Muscle of arm (tissue), 14 donors: ENCODE measurements at places on chromosomes 3 and 15. TPM values are rescaled to one million over a fixed set of nuclear protein-coding genes. Genes with fewer than 3 reads are reported as not detected.

GRCh38 chr3:127256138-127256537 is 31.7 kb downstream of the PRR20G start:
- no peak for DNase-seq

Gene FETUB
- polyA plus RNA-seq = 0.31 TPM

GRCh38 chr3:99659032-99659431 is 20.6 kb downstream of the COL8A1 start:
- DNase-seq = no peak

DNA sequence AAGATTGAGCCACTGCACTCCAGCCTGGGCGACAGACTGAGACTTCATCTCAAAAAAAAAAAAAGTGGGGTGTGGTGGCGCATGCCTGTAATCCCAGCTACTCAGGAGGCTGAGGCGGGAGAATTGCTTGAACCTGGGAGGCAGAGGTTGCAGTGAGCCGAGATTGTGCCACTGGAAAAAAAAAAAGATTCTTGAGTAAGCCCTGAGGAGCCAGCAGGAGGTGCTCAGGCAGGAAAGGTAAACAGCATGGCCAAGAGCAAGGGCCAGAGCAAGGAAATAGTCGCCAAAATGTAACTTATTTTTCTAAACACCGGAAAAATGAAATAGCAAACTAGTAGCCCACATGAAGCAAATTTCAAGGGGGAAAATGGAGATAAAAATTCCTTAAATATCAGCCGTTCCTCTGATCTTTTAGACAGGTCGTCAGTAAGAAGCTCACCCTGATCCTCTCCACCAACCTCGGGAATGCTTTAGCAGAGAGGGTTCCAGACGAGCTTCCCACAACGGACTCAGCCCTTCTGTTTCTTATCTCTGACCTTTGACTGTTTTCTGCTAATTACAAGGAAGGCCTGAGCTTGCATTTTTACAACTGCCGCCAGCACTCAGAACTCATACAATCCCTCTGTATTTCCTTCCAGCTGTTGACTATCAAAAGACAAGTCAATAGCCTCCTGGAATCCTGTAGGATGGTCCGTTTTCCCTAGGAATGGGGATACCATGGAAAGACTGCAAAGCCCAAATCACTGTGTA is 45.0 kb upstream of the AKAP13 start:
- DNase-seq = no peak

- DNase-seq = no peak
Observed at GRCh38 chr3:4888913-4889846, 90.1 kb upstream of the BHLHE40 start.

Gene CLEC3B
- polyA plus RNA-seq = not detected

Gene PAQR5
- 0.22 TPM for polyA plus RNA-seq

Gene EXD1
- not detected for polyA plus RNA-seq

Gene FAM107A
- polyA plus RNA-seq = 0.89 TPM

Gene SLC51B
- 1.1 TPM for polyA plus RNA-seq

- DNase-seq = no peak
Observed at GRCh38 chr15:66505430-66505811, 295 bp downstream of the ZWILCH start.

DNA sequence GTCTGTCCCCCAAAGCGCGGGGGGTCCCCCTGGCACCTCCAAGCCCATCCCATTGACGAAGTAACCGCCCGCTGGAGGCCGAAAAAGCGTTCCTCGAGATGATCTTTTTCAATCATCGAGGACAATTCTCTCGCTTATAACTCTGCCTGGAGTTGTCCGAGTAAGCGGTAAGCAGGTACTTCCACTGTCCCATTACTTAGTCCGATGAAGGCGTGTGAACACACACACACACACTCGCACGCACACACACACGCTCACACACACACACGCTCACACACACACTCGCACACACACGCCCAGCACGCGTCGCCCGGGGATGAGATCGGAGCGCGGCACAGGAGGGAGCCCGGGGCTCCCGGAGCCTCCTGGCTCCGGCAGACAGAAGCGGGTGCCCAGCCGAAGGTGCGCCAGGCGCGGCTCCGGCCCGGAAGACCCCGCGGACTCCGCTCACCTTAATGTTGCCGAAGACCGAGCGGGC is 430 bp downstream of the SLCO2A1 start:
- DNase-seq = peak; percentile 34

DNA sequence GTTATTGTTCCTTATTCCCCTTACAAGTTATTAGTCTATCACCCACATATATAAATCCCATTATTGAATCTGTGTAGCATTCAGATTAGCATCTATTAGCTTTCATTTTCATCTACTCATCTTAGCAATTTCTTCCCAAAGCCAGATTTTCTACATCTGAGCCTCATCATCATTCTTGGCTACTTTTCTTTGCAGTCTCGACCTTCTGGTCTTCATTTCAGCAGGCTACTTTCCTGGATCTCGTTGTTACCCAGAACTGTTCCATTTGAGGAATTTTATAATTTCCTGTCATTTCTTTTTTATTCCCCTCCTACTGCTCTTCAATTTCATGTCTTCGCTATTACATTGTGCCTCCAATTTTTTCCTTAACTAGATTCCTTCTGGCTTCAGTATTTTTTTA is 51.8 kb downstream of the SPRED1 start:
- peak; percentile 49 for DNase-seq

- DNase-seq = no peak
Observed at GRCh38 chr15:94175420-94175819, 55.9 kb upstream of the MCTP2 start.

Gene IL17RB
- 4.6 TPM for polyA plus RNA-seq

- DNase-seq = no peak
Observed at GRCh38 chr15:71779073-71779797, 31.1 kb upstream of the NR2E3 start.

- DNase-seq = no peak
Observed at GRCh38 chr3:114147251-114147650, 31.6 kb downstream of the DRD3 start.

DNA sequence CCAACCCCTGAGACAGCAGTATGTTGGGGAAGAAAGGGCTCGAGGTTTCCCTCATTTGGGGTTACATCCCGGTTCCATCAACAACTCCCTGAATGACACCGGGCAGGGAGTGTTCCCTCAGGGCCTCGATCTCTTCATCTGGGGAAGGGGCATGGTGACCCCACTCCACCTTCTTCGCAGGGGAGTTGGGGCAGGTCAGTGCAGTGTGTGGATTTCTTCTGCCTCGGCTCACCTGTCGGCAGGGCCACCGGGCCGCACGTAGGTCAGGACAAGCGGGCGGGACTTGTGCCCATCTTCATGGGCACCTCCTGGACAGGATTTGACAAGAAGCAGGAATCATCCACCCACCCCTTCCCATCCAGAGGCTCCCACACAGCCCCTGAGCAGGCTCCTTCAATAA is 17.4 kb downstream of the GRIP2 start:
- DNase-seq = no peak

GRCh38 chr3:151074256-151074655 is 11.2 kb upstream of the MED12L start:
- DNase-seq = no peak

DNA sequence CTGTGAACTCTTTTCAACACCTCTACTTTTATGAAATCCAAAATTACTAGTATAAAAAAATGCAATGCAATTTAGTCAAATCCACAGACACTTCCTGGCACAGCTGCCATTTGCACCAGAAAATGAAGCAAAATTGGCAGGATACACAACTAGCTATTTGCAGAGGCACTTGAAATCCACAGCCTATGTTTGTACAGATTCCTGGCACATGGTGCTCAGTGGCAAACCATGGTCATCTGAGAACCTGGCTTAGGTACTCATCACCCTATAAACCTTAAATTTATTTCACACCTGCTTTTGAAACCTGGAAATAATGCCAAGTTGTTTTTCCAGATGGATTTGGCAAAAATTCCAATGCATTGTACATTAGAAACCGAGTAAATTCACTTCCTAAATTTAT is 20.2 kb upstream of the PPM1L start:
- peak; percentile 25 for DNase-seq

GRCh38 chr3:62090519-62090918 is 282.8 kb downstream of the FEZF2 start:
- DNase-seq = no peak

- DNase-seq = no peak
Observed at GRCh38 chr15:73325191-73325861, 43.4 kb downstream of the HCN4 start.

DNA sequence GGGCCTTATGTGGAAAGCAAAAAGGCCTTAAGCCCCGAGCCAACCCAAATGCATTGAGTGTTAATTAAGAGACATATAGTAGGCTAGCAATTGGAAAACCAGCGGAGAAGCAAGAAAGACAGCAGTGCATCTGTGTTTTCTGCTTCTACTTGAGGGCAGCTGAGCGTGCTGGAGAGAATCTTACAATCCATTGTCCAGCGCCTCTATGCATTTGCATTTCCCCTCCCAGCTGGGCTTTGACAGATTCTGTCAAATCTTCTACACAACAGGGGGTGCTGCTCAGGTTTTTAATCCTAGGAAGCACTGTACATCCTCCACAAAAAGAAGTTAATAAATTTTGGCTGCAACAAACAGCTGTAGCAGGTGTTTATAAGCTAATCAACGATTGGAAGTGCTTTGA is 23.9 kb downstream of the SSR3 start:
- no peak for DNase-seq

- no peak for DNase-seq
Observed at GRCh38 chr3:77041811-77042210, 1.9 kb downstream of the ROBO2 start.

GRCh38 chr15:26376243-26376642 is 396.6 kb downstream of the GABRB3 start:
- DNase-seq = no peak

Gene COL6A6
- 133 TPM for polyA plus RNA-seq

- no peak for DNase-seq
Observed at GRCh38 chr3:189446959-189447560, 184.1 kb upstream of the TP63 start.

Gene GOLGA6L26
- polyA plus RNA-seq = not detected

GRCh38 chr3:189273736-189274135 is 102.0 kb downstream of the TPRG1 start:
- no peak for DNase-seq

- no peak for DNase-seq
Observed at GRCh38 chr3:46406788-46407611, at the start of the genes CCR5AS and CCRL2. Gene CCR5AS (minus strand): TSS chr3:46407066. Gene CCRL2 (plus strand): TSS chr3:46407259. CDS start chr3:46408080, 821 bp downstream.

DNA sequence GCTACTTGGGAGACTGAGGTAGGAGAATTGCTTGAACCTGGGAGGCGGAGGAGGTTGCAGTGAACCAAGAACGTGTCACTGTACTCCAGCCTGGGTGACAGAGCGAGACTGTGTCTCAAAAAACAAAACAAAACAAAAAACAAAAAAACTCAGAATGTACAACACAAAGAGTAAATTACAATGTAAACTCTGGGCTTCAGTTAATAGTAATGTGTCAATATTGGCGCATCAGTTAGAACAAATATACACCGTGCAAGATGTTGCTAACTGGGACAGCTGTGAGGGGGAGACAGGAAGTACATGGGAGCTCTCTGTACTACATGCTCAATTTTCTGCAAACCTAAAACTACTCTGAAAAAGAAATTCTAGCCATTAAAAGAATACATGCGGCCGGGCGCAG is 23.5 kb upstream of the TRPM1 start:
- no peak for DNase-seq

Gene SMAD6
- 3.2 TPM for polyA plus RNA-seq

DNA sequence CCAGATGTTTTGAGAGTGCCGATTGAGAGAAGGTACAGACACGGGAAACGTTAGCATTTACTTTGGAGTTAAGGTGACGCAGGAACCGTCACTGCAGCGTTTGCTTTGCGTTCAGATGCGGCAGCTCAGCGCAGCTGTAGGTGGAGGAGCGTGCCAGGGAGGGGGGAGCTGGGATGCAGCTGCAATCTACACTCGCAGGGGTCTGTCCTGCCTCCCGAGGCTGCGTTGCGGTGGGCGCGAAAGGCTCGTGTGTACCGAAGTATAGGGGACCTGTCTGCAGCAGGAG is 425 bp upstream of the FYTTD1 start:
- DNase-seq = no peak

Gene UROC1
- not detected for polyA plus RNA-seq

DNA sequence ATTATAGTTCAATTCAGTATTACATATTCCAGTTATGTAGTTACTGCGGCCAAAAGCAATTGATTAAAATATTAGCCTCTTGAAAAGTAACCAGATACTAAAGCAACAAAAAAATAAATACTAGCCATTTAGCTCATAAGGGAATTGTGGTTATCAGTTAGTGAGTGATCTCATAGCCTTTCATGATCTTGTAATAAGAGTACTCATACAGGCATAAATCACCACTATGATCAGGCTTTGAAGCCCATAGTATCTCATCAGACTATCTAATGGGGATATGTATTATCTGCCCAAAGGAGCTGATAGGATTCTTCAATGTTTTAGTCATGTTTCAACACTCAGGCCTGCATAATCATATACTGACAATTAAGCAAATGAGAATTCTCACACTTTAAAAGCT is 184.1 kb upstream of the CCDC54 start:
- DNase-seq = no peak

DNA sequence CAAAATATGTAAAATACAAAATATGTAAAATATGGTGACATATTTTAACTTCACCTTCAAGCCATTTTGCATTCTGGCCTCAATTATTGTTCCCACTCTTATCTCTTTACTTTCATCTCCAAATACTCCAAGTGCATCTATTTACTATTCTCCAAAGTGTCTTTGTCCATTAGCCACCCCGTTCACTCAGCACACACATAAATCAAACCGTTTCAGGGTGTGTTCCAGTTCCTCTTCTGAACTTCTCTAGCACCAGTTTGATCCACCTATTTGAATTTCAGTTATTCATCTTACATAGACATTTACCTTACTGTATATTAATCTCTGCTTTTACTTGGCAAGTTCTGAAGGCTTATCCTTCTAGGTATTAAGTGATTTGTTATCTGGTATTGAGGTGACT is 45.1 kb downstream of the SGO1 start:
- DNase-seq = no peak

Gene BNC1
- 2.5 TPM for polyA plus RNA-seq

Gene C2CD4B
- 2.1 TPM for polyA plus RNA-seq

GRCh38 chr3:126360046-126360713 is 3.0 kb upstream of the KLF15 start:
- DNase-seq = no peak

DNA sequence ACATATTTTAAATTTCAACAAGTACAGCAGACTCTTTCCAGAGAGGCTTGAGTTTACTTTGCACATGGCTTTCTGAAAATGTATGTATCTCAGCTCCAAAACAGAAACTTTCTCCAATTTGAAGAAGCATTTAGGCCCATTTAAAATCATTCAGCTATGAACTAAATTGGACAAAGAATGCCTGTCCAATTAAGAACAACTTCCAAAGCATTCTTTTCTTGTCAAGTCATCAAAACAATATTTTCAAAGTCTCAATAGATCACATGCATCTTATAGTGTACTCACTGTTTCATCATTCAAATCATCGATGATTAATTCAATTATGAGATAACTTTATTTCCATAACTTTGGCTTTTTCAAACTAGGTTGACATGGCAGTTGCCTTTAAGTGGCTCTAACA is 95.2 kb downstream of the KBTBD8 start:
- no peak for DNase-seq

Gene WDR93
- 0.12 TPM for polyA plus RNA-seq

DNA sequence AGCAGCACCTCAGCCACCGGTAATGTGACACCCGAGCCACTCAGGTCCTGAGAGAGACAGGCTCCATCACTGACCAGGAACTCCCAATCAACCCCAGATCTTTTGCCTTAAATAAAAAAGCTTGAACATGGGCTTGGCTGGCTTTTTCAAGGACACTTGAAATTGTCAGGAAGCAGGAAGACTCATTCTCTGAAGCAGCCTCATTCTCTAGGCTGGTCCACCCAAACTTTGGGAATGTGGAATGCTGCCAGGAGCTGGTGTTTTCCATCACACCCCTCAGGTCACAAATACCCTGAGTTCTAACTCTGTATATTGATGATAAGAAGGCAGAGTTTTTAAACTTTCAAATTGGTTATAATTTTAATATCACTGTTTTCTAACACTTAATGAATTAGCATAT is 17.0 kb downstream of the CXCR6 start:
- no peak for DNase-seq

- no peak for DNase-seq
Observed at GRCh38 chr15:73927476-73928240, 1.4 kb downstream of the LOXL1 start.
